ENCODE measurements at places on chromosomes 4 and X.
A peak's percentile ranks its signal among the peaks of the same experiment; 100 is the strongest.

DNA sequence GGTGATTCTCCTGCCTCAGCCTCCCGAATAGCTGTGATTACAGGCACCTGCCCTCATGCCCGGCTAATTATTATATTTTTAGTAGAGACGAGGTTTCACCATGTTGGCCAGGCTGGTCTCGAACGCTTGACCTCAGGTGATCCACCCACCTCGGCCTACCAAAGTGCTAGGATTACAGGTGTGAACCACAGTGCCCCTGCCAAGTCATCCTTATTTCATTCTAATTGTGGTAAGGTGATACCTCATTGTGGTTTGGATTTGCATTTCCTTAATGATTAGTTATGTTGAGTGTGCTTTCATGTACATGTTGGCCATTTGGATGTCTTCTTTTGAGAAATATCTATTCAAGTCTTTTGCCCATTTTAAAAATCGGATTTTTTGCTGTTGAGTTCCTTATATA lies 93.0 kb downstream of the USP9X start:
- DNase-seq: no peak

DNA sequence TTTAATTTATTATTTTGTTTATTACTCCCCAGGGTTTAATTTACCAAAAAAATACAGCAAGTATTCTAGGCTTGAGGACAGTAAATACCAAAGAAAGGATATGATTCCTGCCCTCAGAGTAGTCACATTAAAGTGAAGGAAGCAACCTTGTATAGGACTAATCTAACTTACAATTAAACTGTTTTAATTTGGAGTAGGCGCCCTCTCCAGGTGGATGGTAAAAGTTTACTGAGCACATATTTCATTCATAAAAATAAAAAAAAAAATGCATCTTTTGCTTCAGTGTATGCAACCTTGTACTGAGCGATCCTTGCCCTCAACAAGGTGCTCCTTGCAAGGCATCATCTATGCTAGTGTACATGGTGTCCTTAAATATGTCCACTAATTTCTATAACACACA lies 72.0 kb upstream of the MAGEB16 start:
- DNase-seq: no peak

- no peak for DNase-seq
Measured at GRCh38 chr4:42395595-42395994, 1.7 kb upstream of the SHISA3 start.

GRCh38 chrX:23286731-23287130 lies 47.9 kb upstream of the PTCHD1 start:
- DNase-seq: no peak

DNA sequence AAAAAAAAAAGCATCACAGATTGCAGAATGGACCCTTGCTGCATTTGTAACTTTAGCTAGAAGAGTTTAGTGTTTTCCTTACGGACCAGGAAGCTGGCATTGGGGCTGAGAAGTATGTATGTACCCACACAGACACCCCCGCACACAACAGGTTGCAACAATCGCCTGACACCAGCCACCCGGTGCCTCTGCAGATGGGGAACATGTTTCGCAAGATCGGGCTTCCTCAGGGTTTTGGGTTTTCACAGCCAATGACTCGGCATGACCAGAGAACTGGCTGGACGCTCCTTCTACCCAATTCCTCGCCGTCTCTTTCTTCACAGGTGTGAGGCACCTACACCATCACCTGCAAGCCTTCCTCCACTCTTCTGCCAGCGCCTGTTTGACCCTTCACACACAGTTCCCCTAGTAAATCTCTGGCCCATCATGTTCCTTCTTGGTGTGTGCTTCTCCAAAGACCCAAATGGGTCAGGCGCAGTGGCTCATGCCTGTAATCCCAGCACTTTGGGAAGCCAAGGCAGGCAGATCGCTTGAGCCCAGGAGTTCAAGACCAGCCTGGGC lies 70.4 kb downstream of the DHRSX start:
- no peak for DNase-seq

- DNase-seq: no peak
Measured at GRCh38 chr4:60729194-60729593, 470.9 kb upstream of the ADGRL3 start.

GRCh38 chr4:15547392-15547791 lies 77.7 kb downstream of the CC2D2A start:
- DNase-seq: no peak

DNA sequence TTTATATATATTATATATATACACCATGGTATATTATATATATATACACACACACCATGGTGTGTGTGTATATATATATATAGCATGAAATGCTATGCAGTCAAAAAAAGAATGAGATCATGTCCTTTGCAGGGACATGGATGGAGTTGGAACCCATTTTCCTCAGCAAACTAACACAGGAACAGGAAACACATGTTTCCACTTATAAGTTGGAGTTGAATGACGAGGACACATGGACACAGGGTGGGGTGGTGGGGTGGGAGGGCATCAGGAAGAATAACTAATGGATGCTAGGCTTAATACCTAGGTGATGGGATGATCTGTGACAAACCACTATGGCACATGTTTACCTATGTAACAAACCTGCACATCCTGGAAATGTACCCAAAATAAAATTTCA lies 293.6 kb upstream of the NDST3 start:
- no peak for DNase-seq

- no peak for DNase-seq
Measured at GRCh38 chr4:173521467-173522159, 8.4 kb downstream of the HAND2 start.

- DNase-seq: no peak
Measured at GRCh38 chrX:23435575-23435974, 100.9 kb downstream of the PTCHD1 start.

DNA sequence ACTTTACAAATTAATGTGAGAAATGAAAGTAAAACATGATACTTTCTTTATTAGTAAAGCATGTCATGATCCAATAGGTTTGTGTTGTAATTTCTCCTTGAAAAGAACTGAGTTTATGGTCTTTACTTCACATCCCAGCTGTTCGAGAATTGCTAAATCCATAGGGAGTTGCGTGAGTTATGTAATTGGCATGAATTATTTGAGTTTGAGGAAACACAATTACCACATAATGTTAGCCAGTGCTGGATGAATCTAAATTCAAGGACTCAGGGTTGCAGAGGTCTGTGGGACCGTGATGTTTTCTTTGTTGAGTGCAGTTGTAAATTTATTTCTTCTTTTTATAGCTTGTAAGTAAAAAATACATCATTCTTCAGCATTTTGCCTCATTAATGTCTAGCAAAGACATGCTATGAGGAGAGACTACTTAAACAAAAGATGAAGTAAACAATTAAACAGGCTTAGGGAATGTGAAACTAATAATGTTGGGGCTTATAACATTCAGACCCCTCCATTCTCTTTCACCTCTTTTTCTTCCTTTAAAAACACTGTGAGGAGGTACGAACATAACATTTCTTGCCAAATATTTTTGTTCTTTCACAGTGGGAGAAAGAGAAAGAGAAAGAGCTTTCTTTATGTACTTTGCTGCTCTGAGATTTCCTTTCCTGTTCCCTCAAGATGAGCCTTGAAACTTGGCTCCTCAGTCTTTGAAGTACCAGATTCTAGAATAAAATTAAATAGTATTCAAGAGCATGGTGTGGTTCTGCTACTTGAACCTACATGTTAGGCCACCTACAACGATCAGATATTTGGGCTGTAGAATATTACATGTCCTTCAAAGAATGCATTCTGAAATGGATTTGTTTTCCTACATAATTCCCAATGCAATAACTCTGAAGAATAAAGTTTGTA lies 159.6 kb upstream of the ANK2 start:
- DNase-seq: no peak

DNA sequence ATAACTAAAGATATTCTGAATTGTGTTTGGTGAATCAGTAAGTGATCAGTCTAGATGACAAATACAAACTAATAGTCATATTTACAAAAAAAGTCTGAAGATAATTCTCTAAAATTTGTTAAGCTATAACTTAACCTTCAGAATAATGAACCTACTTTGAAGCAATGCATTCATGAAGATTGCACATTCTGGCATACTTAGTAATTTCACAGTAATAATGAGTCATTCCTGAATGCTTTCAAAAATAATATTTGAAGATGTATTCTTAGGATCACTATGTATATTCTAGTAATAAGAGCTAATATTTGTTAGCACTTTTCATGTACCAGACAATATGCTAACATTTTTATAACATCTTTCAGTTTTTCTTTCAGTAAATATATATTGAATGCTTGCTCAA lies 756.7 kb upstream of the SLIT2 start:
- DNase-seq: no peak

- DNase-seq: no peak
Measured at GRCh38 chr4:128468123-128468989, 180.7 kb upstream of the PGRMC2 start.

DNA sequence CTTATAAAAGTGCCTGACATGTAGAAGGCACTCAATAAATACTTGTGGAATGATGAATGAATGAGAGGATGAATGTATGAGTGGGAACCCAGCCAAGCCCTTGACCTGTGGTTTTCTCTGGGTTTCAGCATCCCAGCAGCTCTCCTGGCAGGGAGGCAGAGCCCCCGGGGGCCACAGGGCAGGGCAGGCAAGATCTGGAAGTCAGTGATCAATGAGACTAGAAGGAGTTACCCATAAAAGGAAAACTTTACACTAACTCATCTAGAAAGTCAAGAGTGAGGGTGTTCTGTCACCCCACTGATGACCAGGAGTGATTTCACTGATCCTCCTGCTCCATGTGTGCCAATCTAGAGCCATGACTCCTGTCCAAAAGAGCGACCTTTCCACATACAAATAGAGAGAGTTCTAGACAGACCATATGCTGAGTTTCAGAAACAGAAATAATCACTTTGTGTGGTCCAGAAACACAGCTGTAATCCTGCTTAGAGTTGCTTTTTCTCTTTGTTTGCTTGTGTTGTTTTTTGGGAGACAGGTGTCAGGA lies 37.4 kb downstream of the MGARP start:
- no peak for DNase-seq

- DNase-seq: no peak
Measured at GRCh38 chr4:1218634-1219565, 30.0 kb downstream of the CTBP1 start.

DNA sequence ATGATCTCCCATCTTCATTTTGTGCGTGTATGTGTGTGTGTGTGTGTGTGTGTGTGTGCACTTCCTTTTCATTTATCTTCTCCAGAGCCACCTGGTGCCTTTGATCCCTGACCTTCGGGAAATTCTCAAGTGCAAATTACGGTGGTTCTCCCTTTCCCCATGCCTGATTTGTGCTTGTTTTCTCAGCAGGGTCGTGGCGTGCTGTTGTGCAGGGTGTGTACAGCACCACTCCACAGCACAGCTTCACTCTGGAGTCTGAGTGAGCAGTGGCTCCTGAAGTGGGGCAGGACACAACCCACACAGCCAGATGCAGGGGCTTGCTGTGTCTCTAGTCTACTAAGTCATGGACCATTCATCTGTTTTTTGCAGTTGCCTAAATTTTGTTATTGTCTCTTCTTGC lies 114.2 kb upstream of the TBC1D9 start:
- DNase-seq: no peak

GRCh38 chr4:184453365-184454160 lies 20.8 kb downstream of the IRF2 start:
- DNase-seq: peak; percentile 35

DNA sequence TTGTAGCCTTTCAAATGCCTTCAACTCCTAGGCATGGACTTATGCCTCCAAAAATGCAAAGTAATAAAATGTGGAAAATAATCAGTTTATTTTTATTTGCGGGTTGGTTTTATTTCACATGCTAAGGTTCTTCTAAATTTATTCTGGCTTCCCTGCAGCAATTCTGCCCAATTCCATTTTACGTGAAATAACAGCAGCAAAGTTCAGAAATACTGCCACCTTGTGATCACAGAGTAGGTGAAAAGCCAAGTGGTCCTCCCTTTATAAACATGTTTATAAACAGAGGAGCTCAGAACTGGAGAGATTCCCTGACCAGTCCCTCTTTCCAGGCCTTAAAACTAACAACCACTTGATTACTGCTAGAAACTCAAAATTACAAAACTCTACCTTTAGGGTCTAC lies 14.7 kb upstream of the DCHS2 start:
- DNase-seq: no peak

- no peak for DNase-seq
Measured at GRCh38 chr4:27692158-27692557, 831.5 kb downstream of the STIM2 start.

DNA sequence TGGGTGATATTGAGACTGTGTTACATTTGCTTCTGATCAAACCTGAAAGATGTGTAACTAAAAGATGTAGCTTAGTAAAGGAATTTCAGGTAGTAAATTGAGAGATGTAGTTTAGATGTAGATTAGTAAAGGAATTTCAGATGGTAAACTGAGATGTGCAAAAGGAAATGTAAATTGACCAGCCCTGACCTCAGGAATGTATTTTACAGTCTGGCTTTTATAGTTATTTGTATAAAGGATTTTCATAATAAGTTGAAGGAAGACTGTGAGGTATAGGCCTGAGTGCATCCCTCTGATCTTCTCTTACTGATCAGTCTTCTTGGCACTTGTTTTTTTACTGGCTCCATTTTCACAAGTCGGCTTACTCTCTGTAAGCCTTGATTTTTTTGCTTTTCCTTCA lies 3.2 kb downstream of the KLHL2 start:
- DNase-seq: no peak

GRCh38 chrX:150941580-150941979 lies 41.6 kb upstream of the HMGB3 start:
- DNase-seq: no peak

GRCh38 chrX:30593440-30594200 lies 16.1 kb upstream of the TASL start:
- DNase-seq: no peak

GRCh38 chr4:188466001-188466400 lies 326.8 kb downstream of the TRIML1 start:
- no peak for DNase-seq

DNA sequence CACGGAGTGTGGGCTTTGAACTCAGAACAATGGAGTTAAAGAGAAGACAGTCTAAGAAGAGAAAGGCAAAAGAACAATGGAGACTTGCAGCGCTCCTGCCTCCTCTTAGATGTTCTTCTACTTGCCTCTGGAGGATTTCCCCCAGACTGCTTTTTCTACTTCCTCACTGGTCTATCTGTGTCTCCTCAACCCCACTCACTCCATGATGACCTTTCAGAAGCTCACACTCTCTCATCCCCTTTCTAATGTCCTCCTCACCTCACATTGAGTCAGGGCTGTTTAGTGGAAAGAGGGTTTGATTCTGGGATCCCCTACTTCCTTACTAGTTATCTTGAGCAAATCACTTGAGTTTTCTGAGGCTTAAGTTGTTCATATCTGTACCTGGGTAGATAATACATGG lies 12.2 kb upstream of the HERC6 start:
- DNase-seq: no peak

DNA sequence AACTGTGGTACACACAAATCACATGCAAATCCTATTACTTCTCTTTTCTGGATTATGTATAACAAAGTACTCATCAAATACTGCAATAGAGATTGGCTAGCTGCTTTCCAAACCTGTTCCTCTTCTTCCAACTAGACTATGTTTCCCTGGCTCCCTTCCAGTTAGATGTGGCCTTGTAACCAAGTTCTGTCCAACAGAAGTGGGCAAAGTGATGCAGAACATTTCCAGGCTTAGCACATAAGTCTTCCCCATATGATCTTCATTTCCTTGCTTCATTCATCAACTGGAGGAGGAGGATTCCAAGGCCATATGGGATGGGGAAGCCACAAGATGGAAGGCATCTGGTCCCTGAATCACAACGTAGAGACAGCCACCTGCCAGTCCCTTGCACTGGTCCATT lies 8.0 kb downstream of the SLC9A7 start:
- no peak for DNase-seq
